ENCODE measurements at places on chromosomes 5 and 9.

- no peak for DNase-seq
These were observed 91.1 kb downstream of the PRDM6 start for GRCh38 chr5:123180178-123180577.

GRCh38 chr5:132497488-132497997 lies 7.0 kb upstream of the IRF1 start:
- no peak for DNase-seq

DNA sequence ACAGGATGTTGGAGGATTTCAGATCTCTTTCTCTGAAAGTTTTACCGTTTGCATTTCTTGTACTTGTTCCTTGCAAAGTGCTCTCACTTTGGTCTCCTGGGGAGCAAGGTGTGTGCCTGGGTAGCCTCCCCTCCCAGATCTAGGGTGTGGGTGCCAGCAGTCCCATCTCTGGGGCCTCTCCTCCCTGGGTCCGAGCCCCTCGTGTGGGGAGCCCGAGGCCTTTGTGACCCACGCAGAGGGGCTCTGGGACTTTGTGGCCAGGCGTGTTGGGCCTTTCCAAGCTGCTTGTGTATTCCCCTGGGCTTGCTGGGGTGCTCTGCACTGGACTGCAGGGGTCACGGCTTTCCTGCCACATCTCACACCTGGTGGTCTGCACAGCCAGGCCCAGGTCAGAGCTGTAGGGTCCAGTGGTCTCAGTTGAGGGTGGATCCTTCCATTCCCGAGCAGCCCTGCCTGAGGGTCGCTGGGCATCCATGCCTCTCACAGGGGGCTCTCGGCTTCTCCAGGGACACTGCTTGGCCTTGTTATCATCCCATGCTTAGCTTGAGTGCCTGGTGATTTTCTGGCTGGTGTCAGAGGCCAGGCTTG lies 96.3 kb downstream of the CACNA1B start:
- DNase-seq: no peak

DNA sequence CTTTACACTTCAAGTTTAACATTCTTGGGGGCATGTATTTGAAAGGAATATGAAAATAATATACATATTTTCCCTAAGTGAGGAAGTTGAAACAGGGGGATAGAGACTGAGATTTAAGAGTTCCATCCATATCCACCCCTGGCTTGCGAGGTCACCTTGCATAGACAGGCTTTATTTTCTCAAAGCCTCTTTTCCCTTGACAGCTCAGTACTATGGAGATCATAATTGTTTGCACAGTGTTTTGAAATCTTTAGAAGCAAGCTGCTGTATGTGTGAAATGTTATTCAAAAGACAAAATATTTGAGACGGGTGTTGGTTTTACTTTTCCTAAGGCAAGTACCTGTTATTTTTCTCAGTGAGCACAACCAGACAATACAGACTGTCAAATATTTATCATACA lies 163.1 kb downstream of the LRRC70 start:
- DNase-seq: no peak

- DNase-seq: no peak
These were observed 6.5 kb downstream of the CKMT2 start for GRCh38 chr5:81239613-81240012.

GRCh38 chr5:132325691-132326090 lies 31.5 kb downstream of the SLC22A4 start:
- no peak for DNase-seq

DNA sequence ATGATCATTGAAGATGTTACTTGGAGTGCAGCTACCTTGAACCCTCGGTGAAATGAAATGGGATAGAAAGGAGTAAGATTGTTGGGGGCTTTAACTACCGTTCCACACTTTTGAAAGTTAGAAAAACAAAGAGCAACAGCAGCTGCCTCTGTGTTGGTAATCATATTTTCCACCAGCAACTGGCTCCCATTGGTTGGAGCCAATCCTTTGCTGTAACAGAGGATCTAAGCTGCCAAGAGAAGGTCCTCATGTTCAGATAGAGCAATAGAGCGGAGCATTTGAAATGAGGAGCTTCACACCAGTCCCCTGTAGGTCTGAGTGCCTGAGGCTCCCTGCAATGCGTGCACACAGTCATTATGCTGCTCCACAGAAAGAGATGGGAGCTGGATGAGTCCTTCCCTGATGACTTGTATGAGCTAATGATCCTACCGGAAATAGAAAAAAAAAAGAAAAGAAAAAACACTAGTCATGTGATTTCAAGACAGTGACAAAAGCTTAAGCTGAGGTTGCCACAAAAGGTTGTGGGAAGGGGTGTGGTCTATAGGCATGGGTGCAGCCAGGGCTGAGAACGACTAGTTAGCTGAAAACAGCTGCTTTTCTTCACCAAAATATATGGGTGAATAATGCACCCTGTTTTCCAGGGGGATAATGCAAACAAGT lies 300.7 kb downstream of the MLLT3 start:
- DNase-seq: no peak

- no peak for DNase-seq
These were observed 10.9 kb downstream of the SHOC1 start for GRCh38 chr9:111783857-111784256.

DNA sequence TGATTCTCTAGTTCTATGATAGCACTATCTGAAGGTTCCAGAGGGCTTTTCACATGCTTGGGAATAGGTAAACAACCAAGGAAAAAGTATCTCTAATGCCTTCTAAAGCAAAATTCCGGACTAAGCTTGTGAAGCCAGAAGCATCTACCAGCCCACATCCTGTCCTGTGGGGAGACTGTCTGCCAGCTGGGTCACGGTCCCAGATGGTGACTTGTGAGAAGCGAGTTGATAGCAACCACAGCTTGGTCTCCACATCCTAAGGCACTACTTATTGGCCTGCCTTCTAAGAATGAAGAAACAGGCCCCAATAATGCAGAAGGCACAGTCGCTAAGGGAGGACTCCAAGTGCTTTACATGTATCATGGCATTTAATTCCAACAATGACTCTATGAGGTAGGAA lies 184.1 kb upstream of the ADRA1B start:
- DNase-seq: no peak

- DNase-seq: no peak
These were observed 43.4 kb downstream of the AMBP start for GRCh38 chr9:114034661-114035062.

DNA sequence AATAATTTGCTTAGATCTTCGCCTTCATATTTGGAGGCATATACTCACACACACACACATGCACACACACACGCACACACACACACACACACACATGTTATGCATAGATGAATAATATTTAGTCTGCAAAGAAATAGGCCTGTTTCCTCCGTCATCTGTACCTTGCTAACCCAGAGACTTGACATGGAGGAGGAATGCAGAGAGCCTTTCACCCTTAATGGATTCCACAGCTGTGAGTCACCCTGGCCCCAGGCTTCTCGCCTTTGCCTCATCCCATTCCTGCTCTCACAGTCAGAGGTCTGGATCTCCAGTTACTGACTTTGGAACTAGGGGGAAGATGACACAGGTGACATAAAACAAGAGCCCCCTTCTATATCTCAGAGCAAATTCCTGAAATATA lies 29.7 kb downstream of the ZNF462 start:
- DNase-seq: no peak

DNA sequence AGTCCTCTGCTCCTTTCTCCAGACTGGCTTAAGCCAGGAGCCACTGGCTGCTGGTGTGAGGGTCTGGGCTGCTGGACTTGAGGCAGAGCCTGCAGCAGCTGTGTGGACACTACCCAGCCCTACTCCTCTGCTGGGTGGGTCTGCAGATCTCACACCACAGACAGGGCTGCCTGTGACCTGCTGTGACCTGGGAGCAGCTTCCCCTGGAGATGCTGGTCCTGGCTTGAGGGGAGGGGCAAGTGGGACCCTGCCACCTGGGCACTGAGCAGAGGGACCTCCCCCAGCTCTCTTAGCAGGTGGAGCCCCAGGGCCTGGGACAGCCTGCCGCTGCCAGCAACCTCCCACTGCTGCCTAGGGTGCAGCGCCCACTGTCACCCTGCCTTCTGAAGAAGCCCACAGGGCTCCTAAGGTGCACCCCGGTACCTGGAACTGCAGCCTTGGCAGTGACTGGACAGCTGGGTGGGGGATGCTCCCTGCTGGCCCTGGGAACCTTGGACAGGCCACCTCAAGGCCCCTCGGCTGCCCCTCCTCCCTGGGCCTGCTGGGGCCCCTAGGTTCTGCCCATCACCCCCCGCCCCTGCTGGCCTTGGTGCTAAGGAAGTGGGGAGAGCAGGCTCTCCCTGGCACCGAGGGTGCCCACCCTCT lies 9.1 kb downstream of the CACFD1 start:
- DNase-seq: no peak

DNA sequence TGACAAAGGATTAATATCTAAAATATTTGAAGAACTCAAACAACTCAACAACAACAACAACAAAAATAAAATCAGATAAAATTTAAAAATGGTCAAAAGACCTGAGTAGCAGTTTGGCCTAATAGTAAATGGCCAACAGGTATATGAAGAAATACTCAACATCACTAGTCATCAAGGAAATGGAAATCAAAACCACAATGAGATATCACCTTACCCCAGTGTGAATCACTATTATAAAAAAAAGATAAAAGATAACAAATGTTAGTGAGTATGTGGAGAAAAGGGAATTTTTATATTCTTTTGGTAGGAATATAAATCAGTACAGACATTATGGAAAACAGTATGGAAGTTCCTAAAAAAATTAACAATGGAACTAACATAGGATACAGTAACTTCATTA lies 247.9 kb upstream of the TRPC7 start:
- no peak for DNase-seq

- no peak for DNase-seq
These were observed 167.0 kb upstream of the OTULINL start for GRCh38 chr5:14414656-14415023.

DNA sequence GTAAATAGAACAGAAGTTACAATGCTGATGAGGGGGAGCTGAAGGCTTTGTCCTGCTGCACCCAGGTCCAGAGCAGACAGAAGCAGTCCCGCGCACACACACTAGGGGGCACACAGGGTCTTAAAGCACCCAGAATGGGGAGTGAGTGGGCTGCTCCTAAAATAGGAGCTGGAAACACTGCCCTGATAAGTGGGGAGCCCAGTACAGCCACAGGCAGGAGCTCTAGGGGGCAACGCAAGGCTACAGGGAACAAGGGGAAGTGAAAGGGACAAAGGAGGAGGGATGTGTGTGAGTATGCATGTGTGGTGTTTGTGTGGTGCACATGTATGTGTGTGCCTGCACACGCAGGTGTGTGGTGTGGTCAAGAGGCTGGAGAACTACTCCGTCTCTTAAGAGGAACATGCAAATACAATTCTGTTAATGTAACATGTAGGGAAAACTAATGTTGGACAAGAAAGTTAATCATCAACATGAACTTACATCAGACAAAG lies 191.5 kb downstream of the ROR2 start:
- DNase-seq: peak; percentile 50

DNA sequence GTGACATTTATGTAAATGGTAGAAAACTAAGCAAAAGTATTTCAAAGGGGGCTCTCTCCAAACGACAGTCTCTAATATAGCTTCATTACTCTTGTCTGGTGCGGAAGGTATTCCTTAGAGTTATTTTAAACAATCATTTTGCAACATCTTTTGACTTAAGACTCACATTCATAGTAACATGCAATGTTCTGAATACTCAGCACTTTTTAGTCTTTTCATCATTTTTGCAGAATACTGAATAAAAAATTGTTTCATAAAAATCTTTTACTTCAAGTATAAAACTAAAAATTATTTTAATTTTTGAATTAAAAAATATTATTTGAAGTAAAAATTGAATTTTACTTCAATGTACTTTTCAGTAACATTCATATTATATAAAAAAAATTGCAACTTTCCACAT lies 321.1 kb downstream of the PLK2 start:
- no peak for DNase-seq

- DNase-seq: no peak
These were observed 37.2 kb upstream of the CEP72 start for GRCh38 chr5:574906-575305.

DNA sequence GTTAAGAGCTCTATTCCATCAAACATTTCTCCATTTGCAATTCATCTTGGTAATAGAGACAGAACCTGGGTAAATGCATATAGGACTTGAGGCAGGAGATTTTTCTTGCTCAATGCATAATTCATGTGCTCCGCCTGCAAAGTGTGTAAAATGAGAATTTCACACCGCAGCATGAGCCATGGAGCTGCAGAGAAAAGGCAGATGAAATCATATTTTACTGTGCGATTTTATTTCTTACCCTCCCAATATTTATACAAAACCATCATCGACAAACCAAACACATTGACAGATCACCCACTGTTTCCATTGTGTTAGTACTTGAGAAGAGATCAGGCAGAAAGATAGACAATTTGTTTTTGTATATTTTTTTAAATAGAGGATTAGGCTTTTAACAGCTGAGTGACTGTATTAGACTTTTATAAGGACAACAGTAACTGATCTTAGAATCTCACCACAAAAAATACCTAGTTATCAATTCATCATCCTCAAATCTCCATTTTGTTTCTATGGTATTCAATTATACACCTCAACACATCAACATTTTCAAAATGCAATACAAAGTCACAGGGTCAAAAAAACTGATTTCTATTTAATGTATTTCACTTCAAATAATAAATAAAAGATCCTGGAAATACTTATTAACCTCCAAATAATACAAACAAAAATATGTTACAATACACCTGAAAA lies 191.1 kb downstream of the AP3B1 start:
- DNase-seq: no peak

GRCh38 chr5:150172145-150172544 lies 5.6 kb downstream of the CDX1 start:
- no peak for DNase-seq

- no peak for DNase-seq
These were observed 21.8 kb upstream of the ANKH start for GRCh38 chr5:14893381-14893780.

GRCh38 chr9:114240647-114241558 lies 82.0 kb upstream of the ORM1 start:
- DNase-seq: no peak

- no peak for DNase-seq
These were observed at the start of gene PCDHB14 for GRCh38 chr5:141223112-141223783. Gene PCDHB14 (plus strand): TSS chr5:141223343. CDS start chr5:141223506, 163 bp downstream.

DNA sequence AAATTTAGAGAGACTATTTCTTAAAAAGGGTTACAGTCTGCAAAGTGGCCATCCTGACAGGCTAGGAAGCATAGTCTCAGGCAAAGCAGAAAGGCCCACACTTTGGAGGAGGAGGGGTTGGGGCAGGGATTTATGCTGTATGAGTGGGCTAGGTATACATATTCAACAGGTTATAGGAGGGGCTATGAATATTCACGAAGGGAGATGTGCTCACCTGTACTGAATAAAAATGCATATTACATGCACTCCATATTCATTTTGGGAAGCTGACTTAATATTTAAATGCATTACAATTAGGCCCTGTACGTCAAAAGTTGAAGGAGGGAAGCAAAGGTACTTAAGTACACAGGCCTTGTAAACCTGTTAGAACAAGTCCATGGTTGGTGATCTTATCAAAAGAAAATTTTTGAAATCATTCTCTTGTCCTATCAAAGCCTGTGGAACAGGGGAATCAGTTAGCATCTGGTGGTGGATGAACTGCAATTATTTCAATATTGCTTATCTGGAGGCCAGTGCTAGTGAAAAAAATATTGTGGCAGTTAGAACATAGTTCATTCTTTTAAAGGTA lies 1.6 kb downstream of the CENPP start:
- DNase-seq: no peak

- DNase-seq: no peak
These were observed 402.7 kb downstream of the SPOCK1 start for GRCh38 chr5:137096149-137097103.

- no peak for DNase-seq
These were observed 3.7 kb upstream of the RAI14 start for GRCh38 chr5:34652466-34652865.

- DNase-seq: no peak
These were observed 141.7 kb downstream of the HTR1A start for GRCh38 chr5:63820577-63820976.
